ENCODE measurements at places on chromosomes 1 and 21.

- no peaks in the 10 kb centered on the region for H3K36me3 ChIP-seq
- H3K27ac ChIP-seq, result no peak overlapping the region
- H3K27me3 ChIP-seq, result no peaks in the 10 kb centered on the region
- H3K4me1 ChIP-seq, result no peaks in the 10 kb centered on the region
- no peak overlapping the region for H3K4me3 ChIP-seq
These were observed 13.0 kb downstream of the EDARADD start for GRCh38 chr1:236407059-236407458.

GRCh38 chr1:233057836-233058235 lies 107.4 kb downstream of the NTPCR start:
- no peak for DNase-seq
- H3K4me3 ChIP-seq, result no peak overlapping the region
- H3K4me1 ChIP-seq, result no peaks in the 10 kb centered on the region
- no peaks in the 10 kb centered on the region for H3K27me3 ChIP-seq
- H3K27ac ChIP-seq, result no peak overlapping the region
- H3K36me3 ChIP-seq, result peaks cover 14% of the 10 kb centered on the region

DNA sequence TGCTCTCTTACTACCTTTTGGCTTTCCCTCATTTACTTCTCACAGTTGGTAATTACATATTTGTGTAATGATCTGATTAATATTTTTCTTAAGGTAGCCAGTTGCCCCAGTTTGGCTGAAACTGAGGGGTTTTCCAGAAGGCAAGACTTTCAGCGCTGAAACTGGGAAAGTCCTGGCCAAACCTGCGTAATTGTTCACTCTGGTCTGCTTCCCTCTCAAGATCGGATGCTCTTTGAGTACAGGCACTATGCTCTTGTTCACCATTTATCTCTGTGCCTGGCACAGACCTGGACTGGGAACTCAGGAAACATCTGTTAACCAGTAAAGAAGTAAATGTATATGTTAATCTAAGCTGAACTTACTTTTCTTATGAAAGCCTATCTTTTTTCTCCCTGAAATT lies 209.6 kb upstream of the HOOK1 start:
- no peak overlapping the region for H3K4me3 ChIP-seq
- no peaks in the 10 kb centered on the region for H3K4me1 ChIP-seq
- H3K27ac ChIP-seq, result no peak overlapping the region

DNA sequence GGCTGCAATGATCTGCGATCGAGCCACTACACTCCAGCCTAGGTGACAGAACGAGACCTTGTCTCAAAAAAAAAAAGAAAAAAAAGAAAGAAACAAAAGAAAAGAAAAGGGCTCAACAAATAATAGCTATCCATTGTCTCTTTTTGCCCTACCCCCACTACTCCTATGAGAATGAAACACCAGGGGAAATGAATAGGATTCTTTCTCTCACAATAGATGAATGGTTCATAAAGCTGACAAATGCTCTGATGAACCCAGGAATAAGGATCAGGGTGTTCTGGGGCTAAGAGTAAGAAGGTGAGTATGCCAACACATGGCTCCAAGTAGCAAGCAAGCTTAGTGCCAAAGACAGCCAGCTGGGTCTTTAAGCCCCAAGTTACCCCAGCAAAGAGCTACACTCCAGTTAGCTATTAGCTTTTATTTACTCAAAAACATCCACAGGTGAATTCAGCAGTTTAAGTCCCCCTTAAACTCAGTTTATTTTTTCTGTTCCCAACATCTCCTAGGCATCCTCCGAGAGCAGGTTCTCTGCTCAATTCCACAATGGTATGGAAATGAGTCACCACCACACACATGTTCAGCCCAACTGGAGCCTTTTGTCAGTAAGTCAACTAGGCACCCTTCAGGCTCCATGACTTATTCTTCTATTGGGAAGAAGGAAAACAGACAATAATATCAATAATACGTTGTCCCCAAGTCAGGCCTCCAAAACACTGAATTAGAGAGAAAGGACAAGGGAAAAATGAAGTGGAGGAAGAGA lies 4.2 kb downstream of the ADORA3 start:
- no peak overlapping the region for H3K4me3 ChIP-seq
- no peaks in the 10 kb centered on the region for H3K27me3 ChIP-seq
- peaks cover 51% of the 10 kb centered on the region for H3K4me1 ChIP-seq
- DNase-seq, result no peak

GRCh38 chr1:233673261-233673946 lies 59.5 kb downstream of the KCNK1 start:
- H3K27ac ChIP-seq, result no peak overlapping the region
- no peaks in the 10 kb centered on the region for H3K36me3 ChIP-seq
- H3K4me3 ChIP-seq, result no peak overlapping the region
- no peaks in the 10 kb centered on the region for H3K4me1 ChIP-seq
- peaks cover 6% of the 10 kb centered on the region for H3K27me3 ChIP-seq

DNA sequence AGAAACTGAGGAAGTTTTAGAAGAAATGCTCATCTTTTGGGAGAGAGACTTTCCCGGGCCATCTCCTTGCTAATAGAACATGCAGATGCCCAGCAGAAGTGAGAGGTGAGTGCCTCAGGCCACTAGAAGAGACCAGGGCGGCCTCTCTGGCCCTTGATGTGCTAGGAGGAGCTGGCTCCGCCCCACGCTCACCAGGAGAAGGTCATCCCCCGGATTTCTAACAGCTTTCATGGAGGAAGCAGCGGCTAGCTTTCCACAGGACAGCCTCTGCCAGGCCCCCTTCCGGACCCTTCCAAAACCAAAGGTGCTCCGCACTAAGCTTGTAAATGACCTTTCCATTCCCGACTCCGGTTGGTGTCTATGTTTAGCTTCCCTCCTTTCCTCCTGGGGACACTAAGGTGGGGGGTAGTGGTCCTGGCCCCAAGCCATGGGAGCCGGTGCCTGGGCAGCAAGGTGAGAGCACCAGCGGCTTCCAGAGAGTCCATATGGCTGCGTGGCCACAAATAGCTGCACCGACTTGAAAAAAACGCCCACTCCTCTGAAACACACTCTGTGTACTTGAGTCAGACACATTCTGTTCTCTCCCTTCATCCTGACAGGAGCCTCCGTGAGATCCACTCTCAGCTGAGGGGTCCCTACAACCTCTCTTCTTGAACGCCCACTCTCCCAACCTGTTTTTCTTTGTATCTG lies 249.9 kb downstream of the TNR start:
- no peaks in the 10 kb centered on the region for H3K4me1 ChIP-seq
- no peaks in the 10 kb centered on the region for H3K36me3 ChIP-seq
- H3K4me3 ChIP-seq, result no peak overlapping the region
- H3K27me3 ChIP-seq, result peaks cover 3% of the 10 kb centered on the region
- DNase-seq, result no peak

DNA sequence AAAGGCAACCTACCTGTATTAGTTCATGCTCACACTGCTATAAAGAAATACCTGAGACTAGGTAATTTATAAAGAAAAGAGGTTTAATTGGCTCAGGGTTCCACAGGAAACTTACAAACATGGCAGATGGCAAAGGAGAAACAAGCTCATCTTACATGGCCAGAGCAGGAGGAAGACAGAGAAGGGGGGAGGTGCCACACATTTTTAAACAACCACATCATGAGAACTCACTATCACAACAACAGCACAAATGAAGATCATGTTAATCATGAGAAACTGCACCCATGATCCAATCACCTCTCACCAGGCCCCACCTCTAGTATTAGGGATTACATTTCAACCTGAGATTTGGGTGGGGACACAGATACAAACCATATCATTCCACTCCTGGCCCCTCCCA lies 90.6 kb upstream of the KCTD3 start:
- H3K27ac ChIP-seq, result no peak overlapping the region
- H3K36me3 ChIP-seq, result no peaks in the 10 kb centered on the region
- no peaks in the 10 kb centered on the region for H3K4me1 ChIP-seq
- H3K27me3 ChIP-seq, result no peaks in the 10 kb centered on the region
- no peak overlapping the region for H3K4me3 ChIP-seq

DNA sequence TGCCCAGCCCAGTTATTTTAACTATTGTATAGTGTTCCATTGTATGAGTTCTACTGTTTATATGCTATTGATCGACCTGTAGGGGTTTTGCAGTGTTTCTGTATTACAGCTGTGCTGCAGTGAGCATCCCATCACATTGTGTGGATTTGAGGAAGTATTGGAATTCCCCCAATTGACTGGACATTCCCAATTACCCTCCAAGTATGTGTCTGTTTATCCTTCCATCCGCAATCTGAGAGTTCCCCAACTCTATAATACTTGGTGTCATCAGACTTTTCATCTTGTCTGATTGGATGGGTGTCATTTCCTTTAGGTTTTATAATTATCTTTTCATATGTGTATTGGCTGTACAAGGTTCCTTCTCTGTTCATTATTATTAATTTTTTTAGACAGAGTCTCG lies 27.8 kb downstream of the PSEN2 start:
- no peaks in the 10 kb centered on the region for H3K27me3 ChIP-seq
- H3K36me3 ChIP-seq, result peaks cover 36% of the 10 kb centered on the region
- H3K4me3 ChIP-seq, result no peak overlapping the region
